ENCODE measurements at places on chromosomes 1 and 21.

GRCh38 chr1:205593532-205593931 lies 38.3 kb downstream of the ELK4 start:
- no peak for DNase-seq

GRCh38 chr1:106675558-106675957 lies 380.9 kb upstream of the PRMT6 start:
- DNase-seq, result no peak

DNA sequence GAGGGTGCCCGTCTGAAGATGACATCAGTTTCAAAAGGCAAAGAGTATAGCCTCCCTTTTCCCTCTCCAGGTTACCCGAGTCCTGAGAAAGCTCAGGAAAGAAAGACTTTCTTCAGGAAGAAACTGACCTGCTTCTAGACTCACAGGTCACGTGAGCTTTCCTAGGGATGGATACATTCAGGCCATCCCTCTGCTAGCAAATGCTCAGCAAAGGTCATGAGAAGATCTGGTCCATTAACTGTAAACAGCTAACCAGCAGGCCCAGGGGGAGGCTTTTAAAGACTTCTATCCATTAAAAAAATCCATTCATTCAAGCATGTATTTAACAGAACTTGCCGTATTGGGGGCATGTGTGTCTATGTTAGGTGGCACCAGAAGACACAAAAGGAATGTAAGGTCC lies 605.5 kb downstream of the KIF26B start:
- no peak for DNase-seq

GRCh38 chr1:106526650-106527049 lies 529.8 kb upstream of the PRMT6 start:
- no peak for DNase-seq

DNA sequence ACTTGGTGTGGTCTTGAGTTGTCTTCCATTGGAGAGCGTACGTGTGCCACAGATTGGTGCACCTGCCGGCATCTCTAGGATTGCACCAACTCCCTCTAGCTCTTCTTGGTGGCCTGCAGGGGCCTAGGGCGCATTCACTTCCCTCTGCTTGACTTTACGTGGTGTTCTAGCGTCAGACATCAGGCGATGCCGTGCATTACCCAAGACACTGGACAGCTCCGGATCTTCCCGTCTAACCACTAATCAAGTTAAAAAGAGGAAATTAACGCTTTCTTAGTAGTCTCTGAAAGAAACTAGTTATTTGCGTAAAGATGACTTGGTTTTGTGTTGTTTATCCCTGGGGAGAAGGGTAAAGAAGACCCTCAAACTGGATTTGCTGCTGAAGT lies 510 bp upstream of the IL10RB start:
- DNase-seq, result no peak

- DNase-seq, result no peak
Measured at GRCh38 chr1:36522021-36522420, 39.3 kb upstream of the CSF3R start.

DNA sequence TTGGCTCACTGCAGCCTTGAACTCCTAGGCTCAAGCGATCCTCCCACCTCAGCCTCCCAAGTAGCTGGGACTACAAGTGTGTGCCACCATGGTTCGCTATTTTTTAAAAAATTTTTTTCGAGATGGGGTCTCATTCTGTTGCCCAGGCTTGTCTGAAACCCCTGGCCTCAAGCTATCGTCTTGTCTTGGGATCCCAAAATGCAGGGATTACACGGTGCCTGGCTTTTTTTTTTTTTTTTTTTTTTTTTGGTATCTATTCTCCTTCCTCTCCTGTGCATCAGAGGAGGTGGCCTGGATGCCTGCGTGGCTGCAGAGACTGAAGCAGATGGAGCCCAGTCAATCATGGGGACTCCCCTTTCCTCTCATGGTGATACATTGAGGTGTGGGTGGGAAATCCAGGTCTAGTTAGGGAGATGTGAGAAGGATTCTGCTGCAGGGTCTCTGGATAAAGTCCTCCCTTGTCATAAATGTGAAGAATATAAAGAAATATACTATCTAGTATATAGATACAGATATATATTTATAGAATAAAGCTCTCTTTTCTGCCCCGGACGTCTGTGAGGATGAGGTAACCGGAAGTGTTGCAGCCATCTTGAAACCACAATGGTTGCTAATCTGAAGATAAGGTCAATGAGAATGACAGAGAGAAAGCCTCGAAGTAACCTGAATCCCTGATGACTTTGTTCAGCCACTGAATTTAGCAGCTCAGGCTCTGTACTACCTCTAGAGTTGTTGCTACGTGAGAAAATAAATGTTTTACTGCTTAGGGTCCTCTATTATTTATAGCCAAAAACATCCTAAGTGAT lies 19.5 kb upstream of the RGSL1 start:
- DNase-seq, result no peak

- no peak for DNase-seq
Measured at GRCh38 chr1:54499360-54500106, 48.5 kb upstream of the ACOT11 start.

- DNase-seq, result no peak
Measured at GRCh38 chr1:226100436-226101391, 38.2 kb downstream of the H3-3A start.

- no peak for DNase-seq
Measured at GRCh38 chr21:14477133-14477532, 69.0 kb downstream of the SAMSN1 start.

DNA sequence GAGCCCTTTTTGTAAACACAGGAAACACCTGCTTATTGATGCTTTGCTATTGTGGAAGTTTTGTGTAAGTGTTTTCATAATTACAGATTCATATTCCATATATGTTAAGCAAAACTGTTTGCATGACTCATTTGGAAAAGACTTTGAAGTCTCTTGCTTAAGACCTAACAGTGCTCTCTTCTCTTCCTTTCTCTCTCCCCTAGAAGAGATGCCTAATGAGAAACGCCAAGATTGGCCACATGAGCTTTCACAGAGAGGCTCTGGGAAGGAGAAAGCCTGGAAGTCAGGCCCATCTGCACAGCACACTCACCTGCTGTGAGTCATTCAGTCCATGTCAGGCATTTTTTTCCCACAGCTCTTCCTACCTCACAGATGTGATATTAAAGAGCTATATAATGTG lies 101.6 kb upstream of the PALMD start:
- DNase-seq, result no peak

DNA sequence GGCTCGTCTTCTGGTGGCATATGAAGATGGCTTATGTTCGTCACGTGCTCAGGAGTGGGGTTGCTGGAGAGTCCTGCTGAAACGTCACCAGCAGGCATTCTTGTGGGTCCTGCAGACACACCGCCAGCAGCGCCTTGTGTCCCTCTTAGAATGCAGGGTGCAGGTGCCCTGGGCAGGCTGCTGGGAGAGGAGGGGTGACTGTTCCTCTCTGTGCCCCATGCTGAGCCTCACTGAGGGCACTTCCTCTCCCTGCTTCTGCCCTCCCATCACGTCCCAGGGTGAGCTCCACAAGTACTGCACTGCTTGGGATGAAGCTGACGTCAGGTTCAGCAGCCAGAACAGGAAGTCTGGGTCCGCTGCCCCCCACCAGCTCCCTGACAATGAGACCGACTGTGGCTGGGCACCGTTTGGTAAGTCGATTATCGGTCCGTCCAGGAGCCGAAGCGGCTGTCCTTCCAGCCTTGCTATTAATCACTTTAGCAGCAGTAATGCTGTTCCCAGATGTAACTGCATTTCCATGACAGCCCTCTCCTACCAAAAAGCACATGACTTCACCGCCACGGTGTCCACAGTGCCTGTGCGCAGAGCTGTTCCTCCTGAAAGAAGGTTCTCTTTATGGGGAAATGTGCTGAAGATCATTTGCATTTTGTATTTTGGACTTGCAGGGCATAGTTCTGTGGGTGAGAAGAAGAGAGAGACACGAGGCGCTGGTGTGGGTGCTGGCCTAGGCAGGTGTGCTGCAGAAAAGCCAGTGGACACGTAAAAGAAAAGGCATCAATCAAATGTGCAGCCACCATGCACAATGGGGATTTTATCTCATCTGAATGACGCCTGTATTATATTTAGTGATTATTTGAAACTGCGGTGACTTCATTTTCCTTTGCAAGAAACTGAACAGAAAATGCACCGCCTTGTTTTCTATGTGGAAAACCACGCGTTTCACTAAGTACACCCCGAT lies 21.0 kb downstream of the SLC37A1 start:
- no peak for DNase-seq

DNA sequence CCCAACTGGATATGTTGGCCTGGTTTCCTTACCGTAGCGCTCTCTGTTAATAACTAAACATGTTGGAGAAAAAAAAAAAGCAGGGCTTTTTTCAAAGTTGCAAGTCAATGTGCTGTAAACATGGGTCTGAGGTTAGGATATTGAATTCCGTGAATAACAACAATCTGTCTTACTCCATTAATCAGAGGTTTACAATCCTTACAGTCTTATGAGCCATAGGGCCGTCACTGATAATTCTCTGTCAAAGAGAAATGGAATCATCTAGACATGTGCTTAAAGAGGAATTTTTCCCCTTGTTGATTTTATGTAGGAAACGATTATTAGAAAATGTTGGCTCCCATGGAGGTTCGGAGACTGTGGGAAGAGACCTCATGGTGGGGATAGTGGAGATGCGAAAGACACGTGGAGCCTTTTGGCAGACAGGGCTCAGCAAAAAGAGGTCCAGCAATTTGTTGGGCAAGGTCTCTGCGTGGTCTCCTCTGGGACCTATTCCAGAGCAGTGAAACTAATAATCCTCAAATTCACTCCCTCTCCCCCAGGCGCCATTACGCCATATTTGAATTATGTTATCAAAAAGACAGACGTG lies 83.5 kb upstream of the CLDN14 start:
- no peak for DNase-seq

DNA sequence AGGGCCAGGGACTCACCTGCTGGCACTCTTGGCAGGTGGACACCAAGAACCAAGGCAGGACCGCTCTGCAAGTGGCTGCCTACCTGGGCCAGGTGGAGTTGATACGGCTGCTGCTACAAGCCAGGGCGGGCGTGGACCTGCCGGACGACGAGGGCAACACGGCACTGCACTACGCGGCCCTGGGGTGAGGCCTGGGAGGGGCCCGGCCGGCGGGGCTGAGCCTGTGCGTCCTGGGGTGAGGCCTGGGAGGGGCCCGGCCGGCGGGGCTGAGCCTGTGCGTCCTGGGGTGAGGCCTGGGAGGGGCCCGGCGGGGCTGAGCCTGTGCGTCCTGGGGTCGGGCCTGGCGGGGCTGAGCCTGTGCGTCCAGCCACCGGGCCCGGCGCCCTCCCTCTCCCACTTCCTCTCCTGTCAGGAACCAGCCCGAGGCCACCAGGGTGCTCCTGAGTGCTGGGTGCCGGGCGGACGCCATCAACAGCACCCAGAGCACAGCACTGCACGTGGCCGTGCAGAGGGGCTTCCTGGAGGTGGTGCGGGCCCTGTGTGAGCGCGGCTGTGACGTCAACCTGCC lies 4.6 kb upstream of the MMP23B start:
- DNase-seq, result no peak

Data from stimulated activated CD8-positive, alpha-beta memory T cell treated with anti-CD3 and anti-CD28 coated beads, Interleukin-7, amount 100 ng/mL, for 1 hour (primary cell).